ENCODE measurements at places on chromosomes 1 and 21.

DNA sequence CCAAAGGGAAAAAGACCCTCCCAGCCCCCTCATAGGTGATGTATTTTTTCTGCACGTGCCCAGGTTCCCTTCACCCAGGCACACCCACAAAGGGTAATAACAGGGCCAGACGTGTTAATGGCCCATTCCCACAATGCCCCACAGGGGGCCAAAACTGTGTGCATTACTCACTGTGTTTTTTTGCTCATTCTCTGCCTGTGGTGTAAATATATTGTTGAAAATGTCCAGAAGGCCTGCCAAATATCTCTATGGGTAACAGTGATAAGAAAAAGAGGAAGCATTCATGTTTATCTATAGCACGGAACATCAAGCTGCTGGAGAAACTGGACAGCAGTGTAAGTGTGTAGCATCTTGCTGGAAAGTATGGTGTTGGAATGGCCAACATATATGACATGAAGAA is 21.9 kb downstream of the RHEX start:
- no peak for DNase-seq

DNA sequence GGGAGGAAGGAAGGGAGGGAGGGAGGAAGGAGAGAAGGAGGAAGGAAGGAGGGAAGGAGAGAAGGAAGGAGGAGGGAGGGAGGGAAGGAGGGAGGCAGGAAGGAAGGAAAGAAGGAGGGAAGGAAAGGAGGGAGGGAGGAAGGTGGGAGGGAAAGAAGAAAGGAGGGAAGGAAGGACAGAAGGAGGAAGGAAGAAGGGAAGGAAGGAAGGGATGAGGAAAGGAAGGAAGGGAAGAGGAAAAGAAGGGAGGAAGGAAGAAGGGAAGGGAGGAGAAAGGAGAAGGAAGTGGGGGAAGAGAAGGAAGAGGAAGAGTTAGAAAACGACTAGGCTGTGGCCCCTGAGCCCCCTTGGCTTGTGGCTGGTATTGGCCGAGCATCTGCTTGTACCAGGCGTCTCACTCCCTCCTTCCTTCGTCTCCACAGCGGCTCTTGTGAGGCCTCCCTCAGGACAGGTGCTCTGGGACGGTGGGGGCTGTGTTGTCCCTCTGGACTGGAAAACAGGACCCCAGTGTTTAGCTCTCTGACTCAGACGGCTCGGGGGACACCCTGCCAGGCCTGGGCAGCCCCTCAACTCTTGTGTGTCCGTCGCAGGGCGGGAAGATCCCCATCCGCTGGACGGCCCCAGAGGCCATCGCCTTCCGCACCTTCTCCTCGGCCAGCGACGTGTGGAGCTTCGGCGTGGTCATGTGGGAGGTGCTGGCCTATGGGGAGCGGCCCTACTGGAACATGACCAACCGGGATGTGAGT is 36.2 kb upstream of the C1QA start:
- no peak for DNase-seq

- no peak for DNase-seq
These were observed 67.4 kb upstream of the CTTNBP2NL start for GRCh38 chr1:112328600-112328999.

- no peak for DNase-seq
These were observed 1.1 kb downstream of the KRTAP10-12 start for GRCh38 chr21:44697811-44698734.

DNA sequence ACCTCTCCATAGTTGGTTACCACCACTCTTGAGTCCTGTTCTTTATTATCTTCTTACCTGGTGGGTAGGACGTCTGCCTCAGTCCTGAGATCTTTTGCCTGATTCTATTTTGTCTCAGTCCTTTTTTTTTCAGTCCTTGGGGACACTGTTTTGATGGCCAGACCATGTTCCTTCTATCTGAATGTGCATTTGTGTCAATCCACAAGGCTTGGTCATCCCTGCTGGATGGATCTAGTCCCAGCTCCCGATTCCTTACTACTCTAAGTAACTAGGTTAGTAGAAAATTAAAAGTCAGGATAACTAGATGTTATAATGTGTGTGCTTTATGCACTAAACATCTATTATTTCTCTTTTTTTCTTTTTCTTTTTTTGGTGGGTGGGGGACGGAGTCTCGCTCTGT is 28.1 kb upstream of the AK4 start:
- DNase-seq = peak; percentile 4

DNA sequence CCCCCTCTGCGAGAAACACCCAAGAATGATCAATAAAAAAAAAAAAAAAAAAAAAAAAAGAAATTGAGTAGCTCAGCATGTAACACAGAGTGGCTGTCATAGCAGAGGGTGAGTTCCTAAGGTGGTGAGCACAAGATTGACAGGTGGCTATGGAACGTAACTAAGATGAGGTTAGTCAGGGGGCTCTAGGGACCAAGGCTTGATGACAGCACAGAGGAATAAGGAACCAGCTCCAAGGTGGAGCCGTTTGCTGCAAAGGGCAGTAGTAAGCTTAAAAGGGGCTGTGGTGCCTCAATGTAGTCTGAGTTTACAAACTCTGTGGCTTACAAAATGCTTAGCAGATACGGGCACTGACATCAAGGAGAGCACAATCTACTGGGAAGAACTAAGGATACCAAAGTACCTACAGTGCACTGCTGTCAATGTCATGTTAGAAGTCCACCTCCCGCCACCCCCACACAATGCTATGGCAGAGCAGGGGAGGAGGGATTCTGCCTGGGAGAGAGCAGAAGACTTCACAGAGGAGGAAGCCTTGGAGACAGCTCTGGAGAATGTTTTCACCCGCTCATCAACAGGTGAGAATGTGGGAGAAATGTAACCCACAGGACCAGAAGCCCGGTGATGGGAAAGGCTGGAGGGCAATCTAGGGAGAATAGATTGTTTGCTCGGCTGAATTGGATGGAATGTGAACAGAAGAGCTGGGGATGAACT is 13.1 kb downstream of the IQGAP3 start:
- DNase-seq = no peak

GRCh38 chr1:31812158-31812829 is 3.5 kb downstream of the SPOCD1 start:
- no peak for DNase-seq

GRCh38 chr1:220684890-220685289 is 5.3 kb upstream of the C1orf115 start:
- no peak for DNase-seq

DNA sequence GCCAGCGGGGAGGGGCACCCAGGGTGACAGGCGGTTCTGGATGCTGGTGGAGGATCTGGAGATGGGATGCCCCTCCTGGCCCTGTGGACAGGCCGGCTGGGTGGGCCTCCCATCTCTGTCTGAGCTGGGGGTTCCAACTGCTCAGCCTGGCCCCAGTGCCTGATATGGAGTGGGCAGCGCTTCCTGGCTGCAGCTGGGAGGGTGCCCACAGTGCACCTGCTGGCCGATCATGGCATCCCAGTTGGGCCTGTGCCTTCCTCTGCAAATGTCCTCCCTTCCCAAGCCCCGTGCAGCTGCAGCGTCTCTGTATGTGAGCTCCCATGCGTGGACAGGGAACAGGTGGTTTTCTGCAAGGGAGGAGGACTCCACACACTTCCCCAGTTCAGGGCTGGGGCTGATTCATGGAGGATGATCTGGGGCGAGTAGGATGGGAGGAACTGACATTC is 2.1 kb downstream of the PFKL start:
- no peak for DNase-seq

- DNase-seq = peak; percentile 41
These were observed 40.1 kb upstream of the HMCN1 start for GRCh38 chr1:185694081-185694480.

- DNase-seq = no peak
These were observed 199.3 kb upstream of the ZC3H12A start for GRCh38 chr1:37274938-37275631.

Measured in iris pigment epithelial cell (primary cell).